WTC11 (cell line): ENCODE measurements at places on chromosomes 16 and 17.

DNA sequence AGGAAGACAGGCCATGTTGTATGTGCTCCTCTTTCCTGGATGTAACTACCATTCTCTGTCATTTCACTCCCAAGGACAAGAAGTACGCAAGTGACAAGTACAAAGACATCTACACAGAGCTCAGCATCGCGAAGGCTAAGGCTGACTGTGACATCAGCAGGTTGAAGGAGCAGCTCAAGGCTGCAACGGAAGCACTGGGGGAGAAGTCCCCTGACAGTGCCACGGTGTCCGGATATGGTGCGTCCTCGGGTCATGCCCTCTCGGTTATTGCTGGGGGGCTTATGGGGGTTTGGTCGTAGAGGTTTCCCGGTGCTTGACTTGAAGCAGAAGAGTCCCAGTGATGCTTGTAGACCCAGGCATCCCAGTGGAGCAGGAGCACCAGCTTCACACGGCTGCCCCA, 29.0 kb downstream of the PLD6 start:
- DNase-seq, result no peak

GRCh38 chr17:63700528-63701455, 867 bp upstream of the LIMD2 start:
- peak; percentile 47 for DNase-seq

DNA sequence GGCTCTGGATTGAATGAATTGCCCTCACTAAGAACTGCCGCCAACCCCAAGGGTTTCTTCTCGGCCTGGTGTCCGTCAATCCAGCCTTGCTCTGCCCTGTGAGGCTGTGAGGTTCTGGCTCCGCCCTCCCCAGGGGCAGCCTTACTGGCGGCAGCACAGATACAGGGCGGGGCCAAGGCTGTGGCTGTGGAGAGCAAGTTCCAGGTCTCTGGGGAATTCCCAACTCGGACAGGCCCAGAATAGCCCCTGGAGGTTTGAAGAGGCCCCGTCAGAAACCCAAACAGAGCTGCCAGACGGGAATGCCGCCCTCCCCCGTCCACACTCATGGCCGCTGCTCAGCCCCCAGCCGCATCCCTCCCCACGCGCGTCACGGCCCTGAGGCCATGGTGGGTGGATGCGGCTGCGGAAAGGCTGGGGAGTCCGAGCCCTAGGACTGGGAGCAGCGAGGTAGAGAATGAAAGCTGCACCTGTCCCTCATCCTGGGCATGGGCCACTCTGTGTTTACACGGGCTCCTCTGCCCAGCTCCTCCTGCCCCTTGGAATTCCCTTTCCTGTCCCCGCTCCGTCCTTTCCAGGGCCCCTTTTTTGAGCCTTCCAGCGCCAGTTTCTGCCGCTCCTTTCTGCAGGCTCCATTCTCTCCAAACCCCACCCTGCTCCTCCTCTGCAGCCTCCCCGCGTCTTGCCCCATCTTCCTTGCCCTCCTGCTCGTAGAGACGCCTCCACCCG, 660 bp upstream of the PRRT2 start:
- peak; percentile 98 for DNase-seq

- DNase-seq, result no peak
Observed at GRCh38 chr17:55722016-55722736, 488 bp downstream of the TMEM100 start.

DNA sequence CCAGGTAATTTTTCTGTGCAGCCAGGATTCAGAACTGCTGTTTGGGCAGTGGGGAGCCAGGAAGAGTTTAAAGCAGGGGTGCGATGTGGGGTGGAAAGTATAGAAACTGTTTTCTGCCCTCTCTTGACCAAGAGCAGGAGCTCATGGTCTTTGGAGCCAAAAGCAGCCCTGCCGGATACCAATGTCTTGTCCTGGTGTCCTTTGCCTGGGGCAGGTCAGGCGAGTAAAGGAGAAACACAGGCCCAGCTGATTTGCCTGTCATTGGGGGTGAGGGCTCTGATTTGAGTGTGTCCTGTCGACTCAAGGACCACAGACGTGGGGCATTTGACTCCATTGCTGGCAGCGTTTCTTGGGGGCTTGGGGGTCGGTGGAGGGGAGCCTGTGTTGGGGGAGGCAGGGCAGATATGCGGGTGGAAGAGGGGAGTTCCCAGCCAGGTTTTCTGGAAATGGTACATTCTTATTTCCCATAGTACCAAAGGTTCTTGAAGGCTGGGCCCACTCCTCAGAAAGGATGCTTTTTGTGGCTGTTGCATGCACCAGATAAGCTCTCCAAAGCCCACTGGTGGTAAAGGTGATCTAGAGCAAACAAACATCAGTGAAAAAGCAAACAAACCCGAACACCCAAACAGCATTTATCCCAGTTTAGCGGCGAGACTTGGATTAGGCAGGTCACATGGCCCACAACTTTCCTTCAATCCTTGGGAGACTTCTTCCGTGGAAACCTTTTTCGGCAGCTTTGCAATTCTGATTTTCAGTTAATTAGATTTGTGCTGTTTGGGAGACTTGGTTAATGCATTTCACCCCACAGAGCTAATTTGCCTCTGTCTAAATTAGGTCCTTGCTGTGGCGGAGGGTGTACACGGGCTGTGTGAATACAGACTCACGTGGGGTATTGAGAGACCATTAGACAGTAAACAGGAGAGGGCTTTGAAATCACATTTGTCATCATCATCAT, 59.0 kb downstream of the MSI2 start:
- DNase-seq, result no peak

GRCh38 chr16:79404571-79404970, 196.0 kb downstream of the MAF start:
- DNase-seq, result no peak

DNA sequence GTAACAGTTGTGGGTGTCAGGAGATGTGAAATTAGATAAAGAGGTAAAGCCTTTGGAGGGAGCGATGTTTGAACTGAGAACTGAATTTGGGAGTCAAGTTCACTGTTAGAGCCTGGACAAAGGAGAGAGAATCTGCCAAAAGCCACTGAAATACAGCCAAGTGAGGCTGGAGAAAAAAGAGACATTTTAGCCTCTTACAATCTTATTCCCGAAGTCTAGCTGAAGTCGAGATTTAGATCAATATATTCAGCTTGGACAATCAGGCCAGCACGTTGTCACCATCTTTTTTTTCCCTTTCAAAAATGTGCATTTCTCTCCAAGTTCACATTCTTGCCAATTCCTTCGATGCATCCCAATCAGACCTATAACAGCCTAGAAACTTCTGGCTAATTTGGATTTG, 312.2 kb downstream of the RBFOX1 start:
- no peak for DNase-seq

DNA sequence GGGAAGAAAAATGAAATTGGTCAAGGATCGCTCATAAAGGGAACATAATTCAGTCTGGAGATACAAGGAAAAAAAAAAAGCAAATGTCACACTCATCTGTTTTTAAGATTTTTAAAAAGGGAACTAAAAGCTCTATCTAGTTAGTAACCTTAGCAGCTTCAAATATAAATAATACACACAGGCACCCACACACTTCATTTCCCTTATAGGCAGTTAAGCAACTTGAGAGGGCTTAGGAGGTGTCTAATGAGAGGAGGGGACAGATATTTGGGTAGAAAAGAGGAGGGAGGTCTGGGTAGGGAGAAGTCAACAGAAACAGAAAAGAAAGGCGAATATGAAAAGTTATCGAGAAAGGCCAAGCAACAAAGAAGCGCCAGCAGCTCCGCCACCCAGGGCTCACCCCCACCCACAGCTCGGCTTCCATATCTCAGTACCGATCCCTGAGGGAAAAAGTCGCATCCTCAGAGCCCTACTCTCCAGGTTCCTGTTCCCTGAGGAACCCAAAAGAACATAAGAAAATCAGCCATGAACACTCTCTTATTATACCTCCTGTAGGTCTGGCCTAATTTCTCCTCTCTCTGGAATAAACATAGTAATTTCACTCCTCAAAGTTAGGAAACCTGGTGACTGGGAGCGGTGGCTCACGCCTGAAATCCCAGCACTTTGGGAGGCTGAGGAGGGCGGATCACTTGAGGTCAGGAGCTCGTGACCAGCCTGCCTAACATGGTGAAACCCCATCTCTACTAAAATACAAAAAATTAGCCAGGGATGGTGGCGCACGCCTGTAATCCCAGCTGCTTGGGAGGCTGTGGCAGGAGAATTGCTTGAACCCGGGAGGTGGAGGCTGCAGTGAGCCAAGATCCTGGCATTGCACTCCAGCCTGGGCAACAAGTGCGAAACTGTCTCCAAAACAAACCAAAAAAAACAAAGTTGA, 69.6 kb upstream of the RCVRN start:
- DNase-seq, result no peak

DNA sequence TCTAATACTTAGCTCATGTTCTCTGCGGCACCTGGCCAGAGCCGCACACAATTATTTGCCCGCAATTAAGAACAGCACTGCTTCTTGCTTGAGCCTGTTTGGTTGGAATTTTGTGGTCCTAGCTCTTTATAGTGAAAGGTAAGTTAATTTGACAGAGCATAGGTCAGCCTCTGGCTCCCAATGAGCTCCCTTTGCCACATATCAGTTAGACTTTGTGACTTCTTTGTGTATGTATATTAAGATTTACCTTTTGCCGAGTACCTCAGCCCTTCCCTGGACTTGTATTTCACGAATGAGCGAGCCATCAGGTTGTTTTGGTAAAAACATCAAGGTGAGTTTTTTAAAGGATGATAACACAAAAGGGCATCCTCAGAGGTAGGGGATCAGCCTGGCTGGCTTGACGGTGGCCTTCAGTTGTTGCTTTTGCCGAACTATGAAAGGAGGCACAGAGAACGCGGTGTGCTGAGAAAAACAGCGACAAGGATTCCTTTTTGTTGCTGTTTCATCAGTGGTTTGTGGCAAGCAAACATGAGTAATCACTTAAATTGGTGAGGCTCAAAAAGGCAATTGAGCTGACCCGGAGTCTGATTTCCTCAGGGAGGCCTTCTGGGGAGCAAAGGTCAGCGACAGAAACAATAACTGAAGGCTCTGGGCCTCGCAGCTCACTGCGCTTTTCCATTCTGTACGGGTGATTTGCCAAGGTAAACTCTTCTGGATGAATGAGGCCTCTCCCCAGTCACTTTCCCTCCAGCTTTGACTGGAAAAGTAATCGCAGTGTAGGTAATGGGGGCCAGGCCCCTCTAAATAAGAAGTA, 163.6 kb downstream of the HS3ST3A1 start:
- no peak for DNase-seq

- no peak for DNase-seq
Observed at GRCh38 chr16:82497139-82497538, 129.6 kb upstream of the CDH13 start.

DNA sequence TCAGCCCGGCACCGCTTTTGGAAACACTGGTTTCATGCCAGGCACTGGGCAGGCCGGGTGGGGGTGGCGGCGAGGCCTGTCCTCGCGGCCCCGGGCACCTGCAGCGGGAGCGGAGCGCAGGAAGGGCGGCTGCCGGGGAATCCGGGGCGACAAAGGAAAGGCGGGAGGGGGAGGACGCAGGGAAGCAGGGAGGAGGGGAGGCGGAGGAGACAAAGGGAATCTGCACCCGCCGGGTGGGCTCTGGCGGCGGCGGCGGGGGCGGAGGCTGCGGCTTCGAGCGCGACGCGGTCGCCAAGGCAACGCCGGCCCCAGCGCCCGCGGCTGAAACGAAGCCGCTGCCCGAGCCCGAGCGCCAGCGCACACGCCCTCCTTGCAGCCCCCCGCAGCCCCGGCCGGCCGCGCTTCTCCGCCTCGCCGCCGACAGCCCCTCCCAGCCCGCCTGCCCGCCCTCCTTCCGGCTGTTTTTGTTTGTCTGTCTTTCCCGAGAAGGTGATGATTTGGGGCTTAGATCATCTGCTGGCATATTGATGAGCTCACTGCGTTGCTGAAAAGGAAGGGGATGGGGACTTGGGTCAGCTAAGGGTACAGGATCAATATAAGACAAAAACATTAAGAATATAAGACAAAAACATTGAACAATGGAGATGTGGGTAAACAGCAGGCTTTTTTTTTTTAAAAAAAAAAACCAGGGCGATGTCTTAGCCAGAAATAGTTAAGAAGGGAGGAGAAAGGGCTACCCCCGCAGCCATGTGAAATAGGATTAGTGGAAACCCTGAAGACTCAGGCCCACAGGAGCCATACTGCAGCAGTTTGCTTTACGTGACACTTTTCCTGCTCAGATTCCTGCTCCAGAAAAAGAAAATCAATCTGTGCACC, 32.7 kb downstream of the CDK5R1 start:
- peak; percentile 86 for DNase-seq

DNA sequence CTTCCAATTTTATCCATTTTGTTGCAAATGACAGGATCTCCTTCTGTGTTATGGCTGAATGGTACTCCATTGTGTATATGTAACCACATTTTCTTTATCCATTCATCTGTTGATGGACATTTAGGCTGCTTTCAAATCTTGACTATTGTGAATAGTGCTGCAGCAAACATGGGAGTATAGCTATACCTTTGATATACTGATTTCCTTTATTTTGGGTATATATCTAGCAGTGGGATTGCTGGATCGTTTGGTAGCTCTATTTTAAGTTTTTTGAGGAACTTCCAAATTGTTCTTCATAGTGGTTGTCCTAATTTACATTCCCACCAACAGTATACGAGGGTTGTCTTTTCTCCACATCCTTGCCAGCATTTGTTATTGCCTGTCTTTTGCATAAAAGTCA, 67.8 kb downstream of the BRIP1 start:
- DNase-seq, result no peak

- DNase-seq, result no peak
Observed at GRCh38 chr17:49359990-49360795, 1.9 kb downstream of the ZNF652 start.

DNA sequence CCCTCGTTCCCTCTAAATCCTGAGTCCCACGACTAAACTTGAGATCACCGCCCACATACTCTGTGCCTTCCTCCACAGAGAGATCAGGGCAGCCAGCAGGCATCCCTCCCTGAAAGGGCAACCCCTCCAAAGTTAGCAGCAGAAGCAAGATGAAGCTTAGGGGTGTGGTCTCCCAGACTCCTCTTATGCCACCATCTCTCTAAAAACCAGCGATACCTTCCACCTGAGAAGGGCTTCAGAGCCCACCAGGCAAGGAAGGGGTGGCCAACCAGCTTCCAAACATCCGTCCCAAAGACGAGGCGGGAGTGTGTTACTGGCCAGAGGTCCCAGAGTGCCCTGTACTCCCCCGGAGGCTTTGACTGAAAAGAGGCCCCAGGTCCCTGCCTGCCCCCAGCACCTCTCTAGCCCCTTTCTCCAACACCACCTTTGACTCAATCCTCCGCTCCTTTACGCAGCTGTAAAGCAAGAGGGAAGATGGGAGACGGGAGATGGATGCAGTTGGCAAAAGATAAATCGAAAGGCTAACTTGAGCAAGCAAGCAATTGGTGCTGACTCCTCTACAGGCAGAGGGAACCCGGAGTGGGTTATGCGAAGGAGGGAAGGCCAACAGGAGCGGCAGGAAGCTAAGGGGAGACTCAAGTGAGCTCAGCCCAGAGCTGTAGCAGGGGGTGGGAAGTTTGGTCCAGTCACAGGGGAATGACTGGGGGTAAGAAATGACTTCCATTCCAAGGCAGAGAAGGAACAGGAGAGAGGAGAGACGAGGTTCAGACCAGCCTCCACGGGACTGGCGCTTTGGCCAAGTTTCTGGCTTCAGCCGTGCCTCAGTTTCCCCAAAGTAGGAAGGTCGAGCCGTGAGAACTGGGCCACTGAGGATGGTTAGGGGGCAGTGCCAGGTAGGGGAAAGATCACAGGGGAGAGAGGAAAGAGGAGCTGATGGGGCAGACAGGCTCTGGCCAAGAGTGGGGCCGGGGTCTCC, 1.0 kb downstream of the ST3GAL2 start:
- DNase-seq, result no peak
